T47D (cell line): ENCODE measurements at places on chromosomes 12 and 14.

DNA sequence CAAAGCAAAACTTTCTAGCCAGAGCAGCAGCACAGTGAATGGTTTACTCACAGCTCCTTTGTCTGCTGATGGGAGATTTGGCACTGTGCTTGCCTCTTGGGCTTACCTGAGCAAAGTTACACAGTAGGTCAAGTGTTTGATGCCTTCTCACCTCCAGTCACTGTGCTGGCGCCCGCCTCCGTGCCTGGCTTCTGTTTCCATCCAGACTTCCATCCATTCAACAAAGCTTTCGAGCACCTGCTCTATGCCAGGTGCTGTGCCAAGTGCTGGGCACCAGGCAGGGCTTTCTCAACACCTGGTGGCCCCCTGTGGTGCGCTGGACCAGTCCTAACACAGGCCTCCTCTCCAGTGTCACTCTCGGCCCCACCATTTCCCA lies 199.2 kb upstream of the EEA1 start:
- DNase-seq: no peak

- no peak for DNase-seq
Measured at GRCh38 chr12:66365718-66366490, 63.6 kb downstream of the HELB start.

DNA sequence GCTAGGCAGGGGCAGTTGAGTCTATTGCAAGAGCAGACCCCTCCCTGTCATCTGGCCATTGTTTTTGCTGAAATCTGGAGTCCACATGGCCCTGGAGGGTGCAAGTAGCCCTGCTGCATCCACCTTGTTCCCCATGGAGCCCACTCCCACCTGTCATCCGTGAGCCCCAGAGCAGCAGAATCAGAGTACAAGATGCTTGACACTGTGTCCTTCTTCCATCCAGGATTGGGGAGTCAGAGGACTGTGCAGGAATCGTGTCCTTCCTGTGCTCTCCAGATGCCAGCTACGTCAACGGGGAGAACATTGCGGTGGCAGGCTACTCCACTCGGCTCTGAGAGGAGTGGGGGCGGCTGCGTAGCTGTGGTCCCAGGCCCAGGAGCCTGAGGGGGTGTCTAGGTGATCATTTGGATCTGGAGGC lies 8.8 kb downstream of the DHRS2 start:
- DNase-seq: no peak

- DNase-seq: peak; percentile 23
Measured at GRCh38 chr14:49766839-49767238, 1.1 kb upstream of the KLHDC2 start.

DNA sequence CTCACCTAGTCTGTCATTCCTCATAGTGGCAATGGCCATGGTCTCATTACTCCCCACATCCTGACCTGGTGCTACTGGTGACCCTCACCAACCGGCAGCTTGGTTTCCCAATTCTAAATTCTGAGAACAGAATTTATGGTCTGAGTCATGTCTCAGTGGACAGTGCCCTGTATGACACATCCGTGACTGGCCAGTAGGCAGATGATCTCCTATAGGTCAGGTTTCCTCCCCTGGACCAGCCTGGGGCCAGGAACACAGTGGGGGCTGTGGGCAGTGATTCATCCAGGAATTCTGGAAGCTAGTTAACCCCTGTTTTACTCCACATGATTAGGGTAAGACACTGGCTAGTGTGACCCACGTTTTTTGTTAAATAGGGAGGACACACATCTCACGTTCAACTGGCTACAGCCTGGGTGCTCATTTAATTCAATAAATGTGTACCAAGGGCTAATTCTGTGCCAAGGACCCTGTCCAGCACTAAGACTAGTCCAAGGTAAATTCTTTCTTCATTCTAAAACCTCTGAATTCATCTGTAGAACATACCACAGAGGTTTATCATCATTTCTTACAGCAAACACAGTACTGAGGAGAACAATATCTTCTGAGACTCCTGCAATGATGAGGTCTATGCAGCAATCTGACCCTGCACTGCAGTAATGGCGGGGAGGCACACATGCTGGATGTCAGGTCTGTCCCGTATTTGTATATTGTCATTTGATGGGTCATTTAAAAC lies 249.6 kb upstream of the TBX3 start:
- DNase-seq: no peak

GRCh38 chr12:109558374-109559199 lies 14.7 kb downstream of the MMAB start:
- DNase-seq: no peak

DNA sequence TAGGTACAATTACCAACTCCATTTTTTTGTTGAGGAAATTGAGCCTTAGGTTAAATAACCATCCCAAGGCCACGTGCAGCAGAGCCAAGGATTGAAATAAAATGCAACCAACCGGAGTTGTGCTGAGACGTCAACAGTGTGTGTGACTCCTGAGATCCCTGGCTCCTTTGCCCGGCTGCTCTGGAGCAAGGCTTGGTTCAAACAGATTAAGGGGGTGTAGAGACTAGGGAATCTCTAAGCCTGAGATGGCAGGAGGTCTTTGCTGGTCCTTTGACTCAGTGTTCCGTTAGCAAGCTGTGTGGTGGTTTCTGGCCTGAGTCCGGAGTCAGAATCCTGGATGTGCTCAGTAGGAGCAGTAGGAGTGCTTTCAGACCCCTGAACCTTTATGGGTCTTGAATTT lies 1.4 kb upstream of the SLC8A3 start:
- DNase-seq: no peak

DNA sequence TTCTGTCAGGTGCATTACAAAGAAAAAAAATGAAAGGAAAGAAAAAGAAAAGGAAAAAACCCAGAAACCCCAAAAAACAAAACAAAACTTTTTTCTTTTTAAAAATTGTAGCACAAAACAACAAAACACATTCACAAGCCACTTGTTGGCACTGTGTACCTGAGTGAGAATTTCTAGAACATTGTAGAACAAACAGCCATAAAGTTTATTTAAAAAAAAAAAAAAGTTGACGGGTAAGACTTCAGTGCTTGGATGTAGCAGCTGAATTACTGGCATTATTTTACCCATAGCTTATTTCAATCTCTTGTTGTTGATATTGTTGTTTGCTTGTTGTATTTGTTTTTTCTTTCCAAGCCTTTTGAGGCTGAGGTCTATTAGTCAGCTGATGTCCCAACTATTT lies 415.8 kb downstream of the SOX5 start:
- no peak for DNase-seq

GRCh38 chr12:50615907-50616296 lies 111.1 kb downstream of the DIP2B start:
- peak; percentile 56 for DNase-seq

DNA sequence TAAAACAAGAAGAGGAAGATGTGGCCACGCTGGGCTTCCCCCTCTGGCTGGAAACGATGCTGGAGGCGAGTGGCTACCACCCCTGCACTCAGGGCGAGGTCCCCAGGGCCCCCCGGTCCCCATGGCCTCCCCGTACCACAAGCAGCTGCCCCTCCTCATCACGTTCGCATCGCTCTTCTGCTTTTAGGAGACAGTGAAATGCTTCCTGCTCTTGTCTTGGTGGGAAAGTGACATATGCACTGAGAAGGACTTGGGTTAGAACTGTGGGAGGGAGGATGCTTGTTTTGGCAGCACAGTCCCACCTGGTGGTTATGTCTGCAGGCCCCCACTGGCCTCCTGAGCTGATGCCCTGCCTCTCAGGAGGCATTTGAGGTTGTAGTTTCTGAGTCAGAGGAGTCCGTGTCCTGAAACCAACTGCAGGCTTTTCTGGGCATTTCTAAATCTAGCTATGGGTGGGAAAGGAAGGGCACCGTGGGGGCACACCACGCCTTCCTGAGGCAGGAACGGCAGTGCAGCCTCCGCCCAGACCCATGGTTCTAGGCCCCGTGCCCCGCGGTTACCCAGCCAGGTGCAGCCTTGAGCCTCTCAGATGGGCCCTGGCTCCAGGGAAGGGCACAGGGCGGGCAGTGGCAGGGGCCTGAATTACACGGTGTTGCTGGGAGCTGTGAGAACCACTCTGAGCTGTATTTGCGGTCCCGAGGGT lies 139.3 kb downstream of the ADGRD1 start:
- no peak for DNase-seq

- DNase-seq: no peak
Measured at GRCh38 chr14:95585953-95586620, 51.2 kb downstream of the GLRX5 start.

- no peak for DNase-seq
Measured at GRCh38 chr12:43095669-43096280, 456.2 kb downstream of the ADAMTS20 start.

GRCh38 chr14:89767861-89768268 lies 186.7 kb downstream of the EFCAB11 start:
- peak; percentile 80 for DNase-seq

GRCh38 chr12:106380954-106381353 lies 23.4 kb downstream of the POLR3B start:
- no peak for DNase-seq

GRCh38 chr14:30991408-30991807 lies 34.0 kb upstream of the AP4S1 start:
- no peak for DNase-seq

DNA sequence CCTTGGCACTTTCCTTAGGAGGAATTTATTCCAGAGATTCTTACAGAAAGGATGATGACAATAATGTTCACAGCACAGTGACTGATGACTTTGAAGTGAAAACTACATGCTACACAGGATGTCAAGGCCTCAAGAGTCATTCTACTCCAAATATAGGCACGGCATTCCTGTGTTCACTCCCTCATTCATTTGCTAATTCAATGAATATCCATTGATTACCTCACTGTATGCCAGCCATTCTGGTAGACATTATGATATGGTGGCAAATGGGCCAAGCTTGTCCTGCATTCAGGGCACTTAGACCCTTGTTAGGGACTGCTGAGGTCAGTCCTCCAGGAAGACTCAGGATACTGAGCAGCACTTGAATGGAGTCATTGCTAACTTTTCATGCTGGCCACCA lies 48.0 kb downstream of the FOXN4 start:
- DNase-seq: no peak

DNA sequence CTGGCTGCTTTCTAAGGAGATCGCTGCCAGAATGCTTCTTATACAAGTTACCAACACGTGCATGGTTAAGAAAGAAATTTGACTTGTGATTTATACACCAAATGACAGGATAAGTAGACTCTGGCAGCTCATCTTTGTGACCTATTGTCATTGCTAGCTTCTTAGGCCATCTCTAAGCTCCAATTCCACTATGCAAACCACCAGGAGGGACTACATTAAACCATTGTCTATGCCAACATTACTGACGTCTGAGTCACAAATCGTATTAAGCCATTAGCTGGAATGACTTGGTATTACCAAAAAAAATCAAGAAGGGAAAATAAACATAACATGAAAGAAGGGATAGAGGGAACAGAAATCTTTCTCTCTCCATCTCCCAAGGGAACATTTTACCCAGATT lies 15.8 kb upstream of the VPS33A start:
- no peak for DNase-seq

GRCh38 chr14:93693914-93694313 lies 94.4 kb downstream of the PRIMA1 start:
- no peak for DNase-seq

GRCh38 chr14:50257732-50258131 lies 26.4 kb upstream of the SOS2 start:
- no peak for DNase-seq

GRCh38 chr12:8465301-8465996 lies 9.7 kb downstream of the CLEC6A start:
- DNase-seq: no peak

DNA sequence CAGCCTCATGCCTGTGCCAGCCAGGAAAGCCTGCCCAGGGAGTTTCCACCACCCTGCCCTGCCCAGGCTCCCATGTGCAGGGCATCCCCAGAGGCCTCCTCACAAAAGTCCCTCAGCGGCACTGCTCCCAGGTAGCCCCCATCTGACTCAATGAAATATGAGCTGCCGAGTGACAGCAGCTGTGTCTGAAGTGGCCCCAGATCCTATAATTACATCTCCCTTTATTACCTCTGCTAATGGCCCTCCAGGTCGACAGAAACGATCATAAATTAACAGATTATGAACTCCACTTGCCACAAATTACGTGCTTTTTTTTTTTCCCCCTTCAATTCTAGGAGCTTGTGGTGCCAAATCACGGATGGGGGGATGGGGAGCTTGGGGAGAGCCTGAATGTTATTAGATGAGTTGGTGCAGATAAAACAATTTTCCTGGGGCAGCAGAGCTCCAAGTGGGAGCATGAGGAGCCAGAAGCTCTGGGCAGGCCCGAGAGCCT lies 110.4 kb downstream of the ESRRB start:
- no peak for DNase-seq

GRCh38 chr14:96084796-96085195 lies 45.6 kb downstream of the C14orf132 start:
- no peak for DNase-seq

- DNase-seq: no peak
Measured at GRCh38 chr12:105640761-105641160, 310.3 kb downstream of the C12orf75 start.

- DNase-seq: no peak
Measured at GRCh38 chr12:27657296-27657695, 39.0 kb upstream of the REP15 start.

DNA sequence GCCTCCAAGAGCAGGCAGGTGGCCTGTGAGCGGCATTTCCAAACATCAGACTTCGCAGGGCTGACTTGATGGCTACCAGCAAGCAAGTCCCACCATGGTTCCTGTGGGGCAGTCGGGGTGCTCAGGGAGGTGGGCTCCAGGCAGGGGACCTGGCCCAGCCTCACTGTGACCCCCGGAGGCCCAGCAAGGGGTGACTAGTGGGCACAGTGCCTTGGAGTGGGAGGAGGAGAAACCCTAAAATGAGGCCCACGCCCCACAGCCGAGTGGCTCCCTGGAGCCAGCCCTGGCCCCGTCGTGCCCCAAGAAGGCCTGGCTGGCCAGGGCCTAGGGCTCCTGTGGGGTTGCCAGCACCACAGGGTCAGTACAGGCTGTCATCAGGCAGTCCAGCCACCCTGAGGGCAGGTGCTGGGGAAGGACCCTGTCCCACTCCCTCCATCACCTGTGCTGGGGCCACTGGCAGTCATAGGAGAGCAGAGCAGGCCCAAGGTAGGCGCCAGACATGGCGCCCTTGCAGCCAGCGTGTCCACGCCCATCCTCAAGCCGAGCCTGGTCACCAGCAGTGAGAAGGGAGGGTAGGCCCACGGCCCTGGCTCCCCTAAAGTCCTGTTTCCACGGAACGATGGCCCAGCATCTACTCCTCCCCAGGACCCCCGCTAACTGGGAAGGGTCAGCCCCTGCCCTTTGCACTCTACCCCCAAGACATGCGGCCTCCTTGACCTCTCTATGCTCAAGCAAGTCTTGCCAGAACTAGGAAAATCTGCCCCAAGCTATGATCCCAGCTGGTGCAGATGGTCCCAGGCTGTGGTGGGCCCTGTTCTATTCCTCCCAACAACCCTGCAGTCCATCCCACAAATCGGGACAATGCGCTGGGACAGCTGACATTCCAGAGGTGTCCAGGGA lies 144.2 kb upstream of the C14orf180 start:
- DNase-seq: no peak

- DNase-seq: no peak
Measured at GRCh38 chr14:93532541-93532940, 101.8 kb downstream of the UNC79 start.
